ENCODE measurements at places on chromosomes 12 and 14. TPM values are rescaled to one million over a fixed set of nuclear protein-coding genes. Genes with fewer than 3 reads are reported as not detected.

The ANG gene
- polyA plus RNA-seq = 2.5 TPM

The LIN7A gene
- polyA plus RNA-seq = 2.7 TPM

The TESPA1 gene
- 1.5 TPM for polyA plus RNA-seq

The RIPK3 gene
- 2.1 TPM for polyA plus RNA-seq

The AKAP5 gene
- polyA plus RNA-seq = 0.45 TPM

The PTPRB gene
- polyA plus RNA-seq = 15.9 TPM

The AHNAK2 gene
- polyA plus RNA-seq = 31.8 TPM

The RPL10L gene
- not detected for polyA plus RNA-seq

The LTB4R2 gene
- 4.1 TPM for polyA plus RNA-seq

The ZBTB1 gene
- 28.6 TPM for polyA plus RNA-seq

The PRH2 gene
- polyA plus RNA-seq = not detected

The SLC6A12 gene
- 0.75 TPM for polyA plus RNA-seq

The KLHDC1 gene
- 6.0 TPM for polyA plus RNA-seq

The LRFN5 gene
- polyA plus RNA-seq = 8.4 TPM

The PDE3A gene
- 10.4 TPM for polyA plus RNA-seq

The ITGB7 gene
- 0.76 TPM for polyA plus RNA-seq

The ANKRD33 gene
- not detected for polyA plus RNA-seq

The SLC5A8 gene
- not detected for polyA plus RNA-seq

The RPGRIP1 gene
- polyA plus RNA-seq = 1.2 TPM

The PGF gene
- polyA plus RNA-seq = 51.0 TPM

The SYNDIG1L gene
- not detected for polyA plus RNA-seq

The PLA2G1B gene
- polyA plus RNA-seq = not detected

The CCDC197 gene
- polyA plus RNA-seq = 0.32 TPM

The ARPC3 gene
- polyA plus RNA-seq = 113 TPM

The HOXC4 gene
- 21.4 TPM for polyA plus RNA-seq

The MDGA2 gene
- 0.35 TPM for polyA plus RNA-seq

The FOXN4 gene
- 0.12 TPM for polyA plus RNA-seq

The BHLHE41 gene
- polyA plus RNA-seq = 3.7 TPM

The TCP11L2 gene
- 11.3 TPM for polyA plus RNA-seq

The SLC7A8 gene
- polyA plus RNA-seq = 5.6 TPM

The DBX2 gene
- polyA plus RNA-seq = 0.12 TPM

The ABHD4 gene
- polyA plus RNA-seq = 19.9 TPM

The GALNT9 gene
- polyA plus RNA-seq = 1.5 TPM

The HOXC6 gene
- polyA plus RNA-seq = 16.3 TPM

The ZNF10 gene
- 6.2 TPM for polyA plus RNA-seq

The CLEC4C gene
- not detected for polyA plus RNA-seq

The ZC3H10 gene
- polyA plus RNA-seq = 6.0 TPM

The ITPK1 gene
- polyA plus RNA-seq = 16.5 TPM
